ENCODE measurements at places on chromosomes 12 and 14.

GRCh38 chr12:53252349-53252916, 15.7 kb upstream of the ESPL1 start:
- H3K4me3 ChIP-seq, result peak overlapping the region; percentile 99
- peak overlapping the region; percentile 94 for H3K27ac ChIP-seq
- peaks cover 47% of the 10 kb centered on the region for H3K4me1 ChIP-seq
- H3K36me3 ChIP-seq, result peaks cover 27% of the 10 kb centered on the region
- no peaks in the 10 kb centered on the region for H3K27me3 ChIP-seq
- DNase-seq, result no peak

- peaks cover 28% of the 10 kb centered on the region for H3K36me3 ChIP-seq
- H3K4me1 ChIP-seq, result peaks cover 60% of the 10 kb centered on the region
- peak overlapping the region; percentile 37 for H3K4me3 ChIP-seq
- H3K27me3 ChIP-seq, result no peaks in the 10 kb centered on the region
Observed at GRCh38 chr14:21924479-21924878, 250.9 kb upstream of the OR4E1 start.

- H3K4me1 ChIP-seq, result peaks cover 50% of the 10 kb centered on the region
- peak overlapping the region; percentile 87 for H3K27ac ChIP-seq
- H3K4me3 ChIP-seq, result peak overlapping the region; percentile 5
Observed at GRCh38 chr12:4106621-4107020, 166.9 kb upstream of the CCND2 start.

- no peak overlapping the region for H3K27ac ChIP-seq
- no peaks in the 10 kb centered on the region for H3K36me3 ChIP-seq
- no peak overlapping the region for H3K4me3 ChIP-seq
- no peaks in the 10 kb centered on the region for H3K27me3 ChIP-seq
- H3K4me1 ChIP-seq, result no peaks in the 10 kb centered on the region
- no peak for DNase-seq
Observed at GRCh38 chr12:128288896-128289295, 21.9 kb downstream of the TMEM132C start.

DNA sequence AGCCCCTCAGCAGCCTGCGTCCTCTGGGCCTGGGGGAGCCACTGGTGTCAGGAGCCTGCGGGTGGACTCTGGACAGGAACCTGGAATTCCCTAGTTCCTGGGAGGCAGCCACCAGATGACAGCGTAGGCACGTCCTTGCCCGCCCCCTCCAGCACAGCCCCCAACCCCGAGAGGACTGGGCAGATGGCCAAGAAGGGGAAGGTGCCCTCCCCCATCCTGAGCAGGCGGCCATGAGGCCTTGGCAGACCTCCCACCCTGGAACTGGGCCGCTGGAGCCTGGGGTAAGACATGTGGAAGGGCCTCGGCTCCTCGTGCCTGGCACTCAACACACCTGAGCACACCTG, 60.4 kb upstream of the FBRSL1 start:
- no peak overlapping the region for H3K4me3 ChIP-seq
- DNase-seq, result no peak
- no peaks in the 10 kb centered on the region for H3K36me3 ChIP-seq
- H3K4me1 ChIP-seq, result peaks cover 38% of the 10 kb centered on the region
- H3K27me3 ChIP-seq, result no peaks in the 10 kb centered on the region

- H3K4me1 ChIP-seq, result peaks cover 2% of the 10 kb centered on the region
- H3K27me3 ChIP-seq, result peaks cover 3% of the 10 kb centered on the region
- no peak for DNase-seq
- H3K27ac ChIP-seq, result no peak overlapping the region
Observed at GRCh38 chr12:50354908-50355307, 41.5 kb downstream of the FAM186A start.

- H3K27ac ChIP-seq, result no peak overlapping the region
- H3K4me1 ChIP-seq, result no peaks in the 10 kb centered on the region
- no peak overlapping the region for H3K4me3 ChIP-seq
- peaks cover 12% of the 10 kb centered on the region for H3K27me3 ChIP-seq
- no peak for DNase-seq
Observed at GRCh38 chr12:10285919-10286318, 21.8 kb upstream of the KLRD1 start.

- no peaks in the 10 kb centered on the region for H3K27me3 ChIP-seq
- H3K27ac ChIP-seq, result peak overlapping the region; percentile 70
- H3K4me3 ChIP-seq, result no peak overlapping the region
- peaks cover 2% of the 10 kb centered on the region for H3K36me3 ChIP-seq
- DNase-seq, result no peak
- H3K4me1 ChIP-seq, result peaks cover 22% of the 10 kb centered on the region
Observed at GRCh38 chr12:105030820-105031807, 45.0 kb downstream of the NOPCHAP1 start.

DNA sequence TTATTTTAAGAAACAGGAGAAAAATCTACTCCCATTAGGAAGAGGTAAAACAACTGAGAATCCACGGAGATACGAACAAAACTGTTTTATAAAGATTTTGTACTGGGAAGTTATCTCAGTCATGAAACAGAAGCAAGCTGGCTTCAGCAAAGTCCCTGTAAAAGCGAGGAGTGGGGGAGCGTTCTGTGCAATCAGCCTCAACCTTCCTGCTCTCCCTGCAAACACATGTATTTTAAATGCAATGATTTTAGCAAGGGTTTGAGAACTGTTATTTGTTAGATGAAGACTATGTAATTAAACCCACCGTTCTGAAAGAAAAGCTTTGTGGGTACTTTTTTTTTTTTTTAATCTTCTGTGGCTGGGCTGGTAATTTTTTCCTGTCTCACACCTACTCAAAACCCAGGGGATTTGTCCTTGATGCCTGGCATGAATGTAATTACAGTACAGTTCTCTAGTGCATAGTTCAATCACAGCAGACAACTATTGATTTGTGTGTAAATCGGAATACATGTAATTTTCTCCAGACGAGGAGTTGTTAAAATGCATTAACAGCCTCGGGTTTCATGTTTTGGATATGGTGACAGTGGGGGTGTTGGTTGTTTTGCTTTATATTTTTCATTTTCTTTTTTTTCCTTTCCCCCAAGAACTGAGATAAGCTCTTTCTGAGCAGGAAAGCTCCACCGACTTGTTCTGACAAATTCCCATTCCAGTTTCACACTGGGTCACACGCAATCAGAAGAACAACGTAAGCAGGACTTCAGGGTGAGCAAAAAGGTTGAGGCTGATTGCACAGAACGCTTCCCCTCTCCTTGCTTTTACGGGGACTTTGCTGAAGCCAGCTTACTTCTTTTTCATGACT, 153.6 kb downstream of the PHLDA1 start:
- H3K4me3 ChIP-seq, result no peak overlapping the region
- no peak overlapping the region for H3K27ac ChIP-seq
- no peaks in the 10 kb centered on the region for H3K36me3 ChIP-seq
- peaks cover 46% of the 10 kb centered on the region for H3K27me3 ChIP-seq
- H3K4me1 ChIP-seq, result peaks cover 2% of the 10 kb centered on the region
- DNase-seq, result no peak

- peaks cover 8% of the 10 kb centered on the region for H3K27me3 ChIP-seq
- H3K36me3 ChIP-seq, result no peaks in the 10 kb centered on the region
- DNase-seq, result no peak
- H3K27ac ChIP-seq, result no peak overlapping the region
- no peak overlapping the region for H3K4me3 ChIP-seq
- peaks cover 1% of the 10 kb centered on the region for H3K4me1 ChIP-seq
Observed at GRCh38 chr14:100810861-100811461, 15.0 kb upstream of the MEG3 start.

DNA sequence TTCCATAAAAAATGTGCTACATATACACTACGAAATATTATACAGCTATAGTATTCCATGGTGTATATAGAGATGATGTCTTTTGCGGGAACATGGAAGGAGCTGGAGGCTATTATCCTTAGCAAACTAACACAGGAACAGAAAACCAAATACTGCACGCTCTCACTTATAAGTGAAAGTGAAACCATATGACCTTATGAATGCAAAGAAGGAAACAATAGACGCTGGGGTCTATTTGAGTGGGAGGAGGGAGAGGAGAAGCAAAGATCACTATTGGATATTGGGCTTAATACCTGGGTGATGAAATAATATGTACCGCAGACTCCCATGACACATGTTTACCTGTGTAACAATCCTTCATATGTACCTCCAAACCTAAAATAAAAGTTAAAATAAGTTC, 142.8 kb downstream of the LRFN5 start:
- peak overlapping the region; percentile 76 for H3K27ac ChIP-seq
- no peaks in the 10 kb centered on the region for H3K27me3 ChIP-seq
- H3K36me3 ChIP-seq, result no peaks in the 10 kb centered on the region

- H3K4me1 ChIP-seq, result no peaks in the 10 kb centered on the region
- H3K27me3 ChIP-seq, result peaks cover 14% of the 10 kb centered on the region
- no peak for DNase-seq
- H3K36me3 ChIP-seq, result no peaks in the 10 kb centered on the region
- no peak overlapping the region for H3K27ac ChIP-seq
Observed at GRCh38 chr14:69951935-69952334, 72.7 kb downstream of the SMOC1 start.

DNA sequence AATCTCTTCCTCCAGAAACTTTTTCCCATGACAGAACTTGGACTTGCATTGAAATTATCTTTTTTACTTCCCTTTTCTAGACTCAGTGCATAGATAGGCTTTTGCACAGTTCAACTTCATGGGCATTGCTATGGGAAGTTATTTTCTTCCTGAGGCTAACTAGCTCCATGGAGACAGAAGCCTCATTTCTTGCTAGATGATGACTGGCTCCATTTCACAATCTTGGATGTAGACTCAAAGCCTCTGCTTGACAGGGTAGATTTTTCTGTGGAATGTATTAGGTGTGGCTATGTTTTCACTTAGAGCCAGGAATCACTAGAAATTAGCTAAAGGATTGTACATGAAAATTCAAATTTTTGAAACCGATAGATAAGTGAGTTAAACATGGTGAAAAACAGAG, 884.1 kb upstream of the MGAT4C start:
- DNase-seq, result no peak
- H3K4me3 ChIP-seq, result no peak overlapping the region
- no peaks in the 10 kb centered on the region for H3K36me3 ChIP-seq
- H3K27me3 ChIP-seq, result no peaks in the 10 kb centered on the region
- no peaks in the 10 kb centered on the region for H3K4me1 ChIP-seq
- H3K27ac ChIP-seq, result no peak overlapping the region

DNA sequence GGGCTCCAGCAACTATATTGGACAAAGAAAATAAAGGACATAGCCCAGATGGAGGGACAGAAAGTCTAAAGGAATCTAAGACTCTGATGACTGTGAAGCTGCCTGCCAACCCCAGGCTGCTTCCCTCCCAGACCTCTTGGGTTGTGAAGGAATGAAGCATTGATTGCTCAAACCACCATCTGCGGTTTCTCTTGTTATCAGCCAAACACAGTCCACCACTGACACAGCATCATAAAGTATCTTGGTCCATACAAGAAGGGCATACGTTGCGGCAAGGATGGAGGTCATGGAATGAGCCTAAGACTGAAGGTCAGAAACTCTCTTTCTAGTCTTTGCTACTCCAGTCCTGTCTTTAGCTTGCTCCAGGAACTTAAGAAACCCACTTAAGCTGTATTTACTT, 58.5 kb upstream of the PLXNC1 start:
- H3K36me3 ChIP-seq, result no peaks in the 10 kb centered on the region
- H3K4me1 ChIP-seq, result no peaks in the 10 kb centered on the region
- no peaks in the 10 kb centered on the region for H3K27me3 ChIP-seq
- H3K4me3 ChIP-seq, result no peak overlapping the region
- no peak overlapping the region for H3K27ac ChIP-seq

DNA sequence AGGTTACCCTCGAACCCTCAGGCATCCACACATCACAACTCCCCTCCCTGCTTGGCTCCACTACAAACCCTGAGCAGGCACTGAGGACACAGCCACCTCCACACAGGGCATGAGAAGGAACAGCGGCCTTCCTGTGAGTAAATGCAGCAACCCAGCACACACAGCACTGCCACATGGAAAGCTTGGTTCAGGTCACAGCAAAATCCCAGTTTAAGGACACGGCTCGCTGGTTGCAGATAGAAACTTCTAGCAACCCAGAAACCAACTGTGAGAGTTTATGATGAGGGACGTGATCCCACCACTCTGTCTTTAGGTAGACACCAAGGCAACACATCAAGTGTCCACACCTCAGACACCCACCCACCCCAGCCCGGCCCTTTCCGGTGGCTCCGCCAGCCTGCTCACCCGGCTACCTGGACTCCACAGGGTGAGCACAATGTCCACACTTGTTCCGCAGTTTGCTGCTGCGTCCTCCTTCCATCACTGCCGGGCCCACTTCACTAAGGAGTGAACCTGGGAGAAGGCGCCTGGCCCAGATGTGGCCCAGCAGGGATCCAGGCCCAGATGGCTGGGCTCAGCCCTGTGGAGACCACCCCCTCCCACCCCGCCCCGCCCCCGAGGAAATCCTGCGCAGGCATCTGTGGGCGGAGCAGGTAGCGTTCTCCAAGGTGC, 13.2 kb downstream of the CDCA4 start:
- H3K27ac ChIP-seq, result no peak overlapping the region
- H3K4me1 ChIP-seq, result peaks cover 4% of the 10 kb centered on the region
- peaks cover 39% of the 10 kb centered on the region for H3K36me3 ChIP-seq
- no peaks in the 10 kb centered on the region for H3K27me3 ChIP-seq
- no peak for DNase-seq
- no peak overlapping the region for H3K4me3 ChIP-seq

GRCh38 chr12:57465747-57466505, 6.3 kb downstream of the GLI1 start:
- no peak overlapping the region for H3K27ac ChIP-seq
- H3K4me3 ChIP-seq, result no peak overlapping the region
- DNase-seq, result no peak
- H3K27me3 ChIP-seq, result peaks cover 11% of the 10 kb centered on the region
- peaks cover 19% of the 10 kb centered on the region for H3K36me3 ChIP-seq

- H3K27ac ChIP-seq, result no peak overlapping the region
- no peaks in the 10 kb centered on the region for H3K27me3 ChIP-seq
- H3K4me3 ChIP-seq, result no peak overlapping the region
- no peaks in the 10 kb centered on the region for H3K36me3 ChIP-seq
- peaks cover 11% of the 10 kb centered on the region for H3K4me1 ChIP-seq
Observed at GRCh38 chr12:32496946-32497345, 97.6 kb downstream of the FGD4 start.

GRCh38 chr12:68559984-68560850, 50.5 kb upstream of the RAP1B start:
- peaks cover 4% of the 10 kb centered on the region for H3K27me3 ChIP-seq
- H3K27ac ChIP-seq, result peak overlapping the region; percentile 31

GRCh38 chr14:76376878-76377734, 1.2 kb downstream of the ESRRB start:
- H3K27me3 ChIP-seq, result peaks cover 72% of the 10 kb centered on the region
- H3K36me3 ChIP-seq, result no peaks in the 10 kb centered on the region
- H3K4me1 ChIP-seq, result peaks cover 2% of the 10 kb centered on the region
- H3K27ac ChIP-seq, result no peak overlapping the region
- no peak overlapping the region for H3K4me3 ChIP-seq

GRCh38 chr12:25616286-25616685, 63.2 kb upstream of the LMNTD1 start:
- H3K4me1 ChIP-seq, result no peaks in the 10 kb centered on the region
- no peak for DNase-seq
- H3K27me3 ChIP-seq, result no peaks in the 10 kb centered on the region
- no peak overlapping the region for H3K27ac ChIP-seq
- no peaks in the 10 kb centered on the region for H3K36me3 ChIP-seq
- H3K4me3 ChIP-seq, result no peak overlapping the region

DNA sequence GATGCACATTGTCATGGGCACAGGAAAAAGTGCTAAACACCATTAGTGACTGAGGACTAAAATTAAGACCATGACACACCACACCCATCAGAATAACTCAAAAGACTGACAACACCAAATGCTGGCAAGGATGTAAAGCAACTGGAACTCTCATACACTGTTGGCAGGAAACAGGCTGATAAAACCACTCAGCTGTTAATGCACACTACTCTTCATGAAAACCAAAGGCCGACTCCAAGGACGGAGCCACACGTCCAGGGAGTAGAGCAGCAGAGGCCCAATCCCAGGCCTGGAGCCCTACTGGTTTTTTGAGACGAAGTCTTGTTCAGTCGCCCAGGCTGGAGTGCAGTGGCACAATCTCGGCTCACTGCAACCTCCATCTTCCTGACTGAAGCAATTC, 6.4 kb downstream of the RAD52 start:
- H3K36me3 ChIP-seq, result peaks cover 53% of the 10 kb centered on the region
- peaks cover 48% of the 10 kb centered on the region for H3K4me1 ChIP-seq
- no peaks in the 10 kb centered on the region for H3K27me3 ChIP-seq
